ENCODE measurements at places on chromosomes 7 and 10. TPM values are rescaled to one million over a fixed set of nuclear protein-coding genes. Genes with fewer than 3 reads are reported as not detected.

The ITPRID1 gene
- not detected for total RNA-seq

The OR2A5 gene
- not detected for total RNA-seq

The SH2D4B gene
- 0.23 TPM for total RNA-seq

The HGF gene
- 0.82 TPM for total RNA-seq

DNA sequence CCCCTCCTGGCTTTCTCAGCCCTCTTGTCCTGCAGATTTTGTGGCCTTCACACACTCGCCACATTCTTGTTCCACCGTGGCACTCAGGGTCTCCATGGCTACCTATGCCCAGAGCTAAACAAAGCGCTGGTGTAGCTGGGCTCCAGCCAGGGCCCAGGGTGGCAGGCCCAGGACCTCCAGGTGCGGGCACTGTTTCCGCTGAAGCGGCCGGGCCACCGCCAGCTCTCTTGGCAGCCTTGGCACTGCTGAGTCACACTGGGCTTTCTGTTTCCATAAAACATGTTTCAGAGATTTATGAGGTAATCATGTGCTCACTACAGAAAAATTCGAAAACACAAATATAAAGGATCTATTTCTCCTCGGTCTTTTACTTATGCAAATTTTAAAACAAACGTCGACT lies 51.3 kb downstream of the AOC1 start:
- peaks cover 3% of the 10 kb centered on the region for H3K4me1 ChIP-seq
- peaks cover 7% of the 10 kb centered on the region for H3K27me3 ChIP-seq
- no peak overlapping the region for H3K4me3 ChIP-seq
- no peak overlapping the region for H3K27ac ChIP-seq

GRCh38 chr7:151494298-151495284 lies 25.1 kb downstream of the RHEB start:
- H3K27ac ChIP-seq, result peak overlapping the region; percentile 68
- peaks cover 45% of the 10 kb centered on the region for H3K4me1 ChIP-seq
- H3K4me3 ChIP-seq, result peak overlapping the region; percentile 21
- DNase-seq, result peak; percentile 17

GRCh38 chr10:107126512-107127065 lies 37.9 kb downstream of the SORCS1 start:
- no peak overlapping the region for H3K27ac ChIP-seq
- no peaks in the 10 kb centered on the region for H3K36me3 ChIP-seq
- H3K4me1 ChIP-seq, result peaks cover 5% of the 10 kb centered on the region
- no peak for DNase-seq

DNA sequence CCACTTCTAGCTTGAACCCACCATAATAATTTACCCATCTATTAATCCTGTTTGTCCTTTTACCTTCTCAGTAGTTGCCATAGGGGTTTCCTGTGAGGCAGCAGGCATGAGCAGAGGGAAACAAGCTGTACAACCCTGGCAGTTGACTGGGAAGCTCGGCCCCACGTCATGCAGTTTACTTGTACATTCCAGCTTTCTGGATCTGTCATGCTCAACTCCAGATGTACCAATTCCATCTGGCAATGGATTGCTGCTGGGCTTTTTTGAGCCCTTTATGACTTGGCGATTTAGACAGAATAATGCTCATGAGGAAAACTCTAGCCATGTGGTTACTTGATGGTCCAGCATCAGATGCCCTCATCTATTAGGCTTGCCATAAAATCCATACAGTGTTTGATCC lies 112.5 kb downstream of the GNAI1 start:
- no peaks in the 10 kb centered on the region for H3K36me3 ChIP-seq
- no peaks in the 10 kb centered on the region for H3K27me3 ChIP-seq
- peaks cover 8% of the 10 kb centered on the region for H3K4me1 ChIP-seq
- H3K27ac ChIP-seq, result no peak overlapping the region
- H3K4me3 ChIP-seq, result no peak overlapping the region

DNA sequence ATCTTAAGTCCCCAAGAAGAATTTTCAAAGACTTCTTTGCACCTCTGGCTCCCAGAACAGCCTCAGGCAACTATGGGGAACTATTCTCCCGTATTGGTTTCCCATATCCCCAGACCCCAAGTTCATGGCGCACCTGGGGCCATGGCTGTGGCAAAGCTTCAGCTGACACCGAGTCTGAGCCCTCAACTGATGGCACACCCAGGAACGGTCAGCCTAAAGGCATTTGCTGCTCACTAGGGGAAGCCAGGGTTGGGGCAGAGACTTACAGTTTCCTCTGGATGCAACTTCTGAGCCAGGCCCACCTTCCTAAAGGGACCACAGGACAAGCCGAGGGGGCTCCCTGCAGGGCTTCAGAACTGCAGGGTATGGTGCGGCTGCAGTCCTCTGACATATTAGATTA lies 13.7 kb upstream of the CPA1 start:
- H3K27ac ChIP-seq, result no peak overlapping the region
- no peak overlapping the region for H3K4me3 ChIP-seq
- H3K36me3 ChIP-seq, result no peaks in the 10 kb centered on the region
- peaks cover 3% of the 10 kb centered on the region for H3K27me3 ChIP-seq

DNA sequence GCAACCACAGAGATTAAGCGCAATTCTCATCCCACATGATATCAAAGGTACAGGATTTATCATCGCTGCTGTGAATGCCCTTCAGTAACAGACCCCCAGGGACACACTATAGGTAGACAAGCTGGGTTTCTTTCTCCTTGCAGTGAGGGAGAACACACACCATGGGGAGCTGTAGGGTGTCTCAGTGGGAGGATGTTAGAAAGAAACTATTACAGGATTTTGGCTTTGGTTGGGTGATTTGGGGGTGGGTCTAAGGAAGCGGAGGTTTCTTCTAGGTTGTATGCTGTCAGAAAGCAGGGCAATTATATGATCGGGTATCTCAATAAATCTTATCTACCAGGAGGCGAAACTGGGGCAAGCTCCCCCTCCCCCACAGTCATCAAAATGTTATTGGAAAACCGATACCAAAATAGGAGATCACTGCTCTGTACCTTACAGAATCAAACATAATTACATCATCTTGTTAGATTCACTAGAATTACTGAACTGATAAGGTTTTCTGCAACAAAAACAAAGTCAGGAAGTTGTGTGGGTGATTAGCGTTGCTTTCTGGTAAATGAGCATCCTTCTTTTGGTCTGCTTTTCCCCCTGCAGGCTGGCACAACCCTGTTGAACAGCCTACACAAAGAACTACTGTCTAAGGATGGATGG lies 209.7 kb downstream of the TEX36 start:
- H3K36me3 ChIP-seq, result no peaks in the 10 kb centered on the region
- H3K4me3 ChIP-seq, result no peak overlapping the region
- peaks cover 11% of the 10 kb centered on the region for H3K4me1 ChIP-seq
- H3K27me3 ChIP-seq, result peaks cover 2% of the 10 kb centered on the region

DNA sequence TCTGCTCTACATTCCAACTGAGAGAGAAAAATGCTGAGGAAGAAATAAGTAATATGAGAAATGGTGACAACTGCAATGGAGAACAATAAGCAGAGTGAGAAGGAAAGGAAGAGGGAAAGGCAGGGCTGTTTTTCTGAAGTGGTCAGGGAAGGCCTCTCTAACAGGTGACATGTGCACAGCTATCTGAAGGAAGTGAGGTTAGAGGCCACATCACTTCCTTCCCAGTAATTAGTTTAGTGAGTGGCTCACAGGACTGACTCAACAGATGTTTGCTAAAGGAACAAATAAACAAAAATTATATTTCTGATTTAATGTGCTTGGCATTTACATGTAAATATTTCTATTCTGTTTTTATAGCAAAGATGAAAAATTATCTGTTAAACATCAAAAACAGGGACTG lies 77.9 kb downstream of the ARHGAP21 start:
- H3K36me3 ChIP-seq, result no peaks in the 10 kb centered on the region
- DNase-seq, result no peak
- H3K27ac ChIP-seq, result no peak overlapping the region
- H3K4me3 ChIP-seq, result no peak overlapping the region

DNA sequence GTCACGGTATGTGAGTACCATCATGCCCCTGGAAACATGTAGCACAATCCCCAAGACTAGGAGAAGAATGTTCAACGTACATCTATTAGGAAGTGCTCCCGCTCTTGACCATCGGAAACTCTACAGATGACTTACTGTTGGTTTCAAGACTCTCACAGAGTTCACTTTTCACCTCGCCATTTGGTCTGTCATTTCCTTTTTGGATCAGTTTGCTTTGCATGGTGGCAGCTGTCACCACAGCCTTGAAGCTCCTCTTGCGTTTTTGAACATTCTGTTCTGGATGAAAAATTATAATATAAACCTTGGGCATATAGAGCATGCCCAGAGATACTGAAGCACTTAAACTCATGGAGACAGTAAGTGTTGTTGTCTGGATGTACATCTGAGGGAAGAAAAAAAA lies 806.8 kb downstream of the GRM8 start:
- no peaks in the 10 kb centered on the region for H3K4me1 ChIP-seq
- no peaks in the 10 kb centered on the region for H3K36me3 ChIP-seq
- no peak overlapping the region for H3K27ac ChIP-seq

DNA sequence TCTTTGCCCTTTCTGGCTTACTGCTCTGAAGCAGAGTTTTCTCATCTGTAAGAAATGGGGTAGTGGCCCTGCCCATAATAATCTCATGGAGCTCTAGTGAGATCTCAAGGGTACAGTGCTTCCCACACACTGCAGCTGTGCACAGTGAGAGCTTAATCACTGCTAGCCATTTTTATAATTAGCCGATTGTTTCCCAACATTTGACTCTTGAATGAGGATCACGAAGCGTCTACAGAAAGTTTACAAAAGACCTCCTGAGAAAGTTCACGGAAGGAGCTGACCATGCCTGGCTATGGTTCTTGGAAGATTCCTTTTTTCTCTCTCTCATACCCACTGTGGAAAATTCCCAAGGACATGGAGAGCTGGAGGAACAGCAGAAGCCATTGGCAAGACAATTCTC lies 70.4 kb downstream of the FAM171A1 start:
- DNase-seq, result no peak
- H3K4me3 ChIP-seq, result no peak overlapping the region
- no peak overlapping the region for H3K27ac ChIP-seq
- H3K36me3 ChIP-seq, result peaks cover 9% of the 10 kb centered on the region
- H3K4me1 ChIP-seq, result peaks cover 25% of the 10 kb centered on the region

DNA sequence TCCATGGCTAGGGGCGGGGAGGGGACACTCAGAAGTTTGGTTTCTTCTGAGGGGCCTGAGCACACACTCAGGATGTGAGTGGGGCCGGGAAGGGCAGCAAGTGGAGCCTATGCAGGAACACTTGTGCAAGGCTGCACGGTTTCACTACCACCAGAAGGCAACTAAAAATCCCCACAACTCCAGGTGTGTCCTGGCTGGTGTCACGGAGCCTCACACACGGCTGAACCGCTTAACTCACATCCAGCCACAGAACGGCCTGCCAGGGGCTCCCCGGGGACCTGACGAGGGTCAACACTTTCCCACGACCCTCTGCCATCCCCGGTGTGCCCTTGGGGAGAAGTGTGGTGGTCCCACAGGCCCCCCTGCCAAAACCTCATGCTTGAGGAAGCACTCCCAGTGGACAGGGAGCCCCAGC lies 173.9 kb downstream of the ELFN1 start:
- H3K27me3 ChIP-seq, result peaks cover 12% of the 10 kb centered on the region
- DNase-seq, result no peak
- H3K4me3 ChIP-seq, result no peak overlapping the region
- H3K27ac ChIP-seq, result no peak overlapping the region
- H3K4me1 ChIP-seq, result peaks cover 2% of the 10 kb centered on the region

GRCh38 chr7:143063741-143064140 lies 11.6 kb downstream of the OR6V1 start:
- DNase-seq, result no peak
- H3K4me3 ChIP-seq, result no peak overlapping the region
- H3K36me3 ChIP-seq, result peaks cover 4% of the 10 kb centered on the region
- no peaks in the 10 kb centered on the region for H3K4me1 ChIP-seq

- no peaks in the 10 kb centered on the region for H3K27me3 ChIP-seq
- H3K36me3 ChIP-seq, result no peaks in the 10 kb centered on the region
- DNase-seq, result no peak
- no peak overlapping the region for H3K27ac ChIP-seq
Observed at GRCh38 chr7:47232751-47233412, 349.0 kb downstream of the TNS3 start.

GRCh38 chr7:124887247-124887646 lies 42.4 kb downstream of the POT1 start:
- DNase-seq, result no peak
- H3K4me1 ChIP-seq, result no peaks in the 10 kb centered on the region
- H3K36me3 ChIP-seq, result no peaks in the 10 kb centered on the region
- H3K4me3 ChIP-seq, result no peak overlapping the region
- H3K27ac ChIP-seq, result no peak overlapping the region
- no peaks in the 10 kb centered on the region for H3K27me3 ChIP-seq

DNA sequence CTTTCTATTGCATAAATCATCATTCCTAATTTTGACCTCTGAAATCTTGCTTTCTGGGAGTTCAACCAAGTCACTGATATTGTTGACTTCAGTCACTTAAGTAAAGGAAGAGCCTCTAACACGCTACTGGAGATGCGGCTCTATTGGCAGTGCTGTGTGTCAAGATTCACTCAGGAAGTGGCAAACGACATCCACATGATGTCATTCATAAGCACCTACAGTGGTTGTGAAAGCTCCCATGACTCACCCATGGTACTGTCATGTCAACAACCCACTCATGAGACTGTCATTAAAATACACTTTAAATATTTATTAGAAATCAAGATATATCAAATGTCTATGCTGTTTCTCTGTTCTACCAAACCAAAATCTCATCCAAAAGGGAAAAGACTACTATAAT lies 52.5 kb upstream of the LHFPL3 start:
- H3K27me3 ChIP-seq, result peaks cover 2% of the 10 kb centered on the region
- no peak for DNase-seq
- H3K4me3 ChIP-seq, result no peak overlapping the region
- no peaks in the 10 kb centered on the region for H3K4me1 ChIP-seq
- no peak overlapping the region for H3K27ac ChIP-seq

GRCh38 chr10:80642661-80643060 lies 105.0 kb downstream of the SH2D4B start:
- no peak overlapping the region for H3K4me3 ChIP-seq
- H3K27ac ChIP-seq, result no peak overlapping the region
- DNase-seq, result no peak
- peaks cover 5% of the 10 kb centered on the region for H3K27me3 ChIP-seq
- H3K36me3 ChIP-seq, result no peaks in the 10 kb centered on the region

DNA sequence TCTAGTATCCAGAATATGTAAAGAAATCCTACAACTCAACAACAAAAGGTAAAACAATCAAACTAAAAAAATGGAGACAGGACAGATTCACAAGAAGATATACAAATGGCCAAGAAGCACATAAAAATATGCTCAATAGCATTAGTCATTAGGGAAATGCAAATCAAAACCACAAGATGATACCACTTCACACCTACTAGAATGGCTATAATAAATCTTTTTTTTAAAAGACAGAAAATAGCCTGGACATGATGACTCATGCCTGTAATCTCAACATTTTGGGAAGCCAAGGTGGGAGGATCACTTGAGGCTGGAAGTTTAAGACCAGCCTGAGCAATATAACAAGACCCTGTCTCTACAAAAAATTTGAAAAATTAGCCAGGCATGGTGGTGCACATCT lies 27.9 kb upstream of the CHCHD3 start:
- DNase-seq, result no peak
- H3K36me3 ChIP-seq, result no peaks in the 10 kb centered on the region
- H3K27ac ChIP-seq, result no peak overlapping the region
- no peak overlapping the region for H3K4me3 ChIP-seq

- H3K4me1 ChIP-seq, result no peaks in the 10 kb centered on the region
- no peak overlapping the region for H3K27ac ChIP-seq
- no peaks in the 10 kb centered on the region for H3K36me3 ChIP-seq
- DNase-seq, result no peak
Observed at GRCh38 chr7:11297764-11298163, 324.1 kb downstream of the PHF14 start.

- peaks cover 5% of the 10 kb centered on the region for H3K36me3 ChIP-seq
- no peak overlapping the region for H3K4me3 ChIP-seq
- peaks cover 27% of the 10 kb centered on the region for H3K4me1 ChIP-seq
- H3K27ac ChIP-seq, result no peak overlapping the region
- H3K27me3 ChIP-seq, result peaks cover 10% of the 10 kb centered on the region
- DNase-seq, result no peak
Observed at GRCh38 chr10:96584035-96584434, 2.8 kb downstream of the TM9SF3 start.

Data from endothelial cell (in vitro differentiated cells).